ENCODE measurements at places on chromosomes 5 and 9. TPM values are rescaled to one million over a fixed set of nuclear protein-coding genes. Genes with fewer than 3 reads are reported as not detected.

DNA sequence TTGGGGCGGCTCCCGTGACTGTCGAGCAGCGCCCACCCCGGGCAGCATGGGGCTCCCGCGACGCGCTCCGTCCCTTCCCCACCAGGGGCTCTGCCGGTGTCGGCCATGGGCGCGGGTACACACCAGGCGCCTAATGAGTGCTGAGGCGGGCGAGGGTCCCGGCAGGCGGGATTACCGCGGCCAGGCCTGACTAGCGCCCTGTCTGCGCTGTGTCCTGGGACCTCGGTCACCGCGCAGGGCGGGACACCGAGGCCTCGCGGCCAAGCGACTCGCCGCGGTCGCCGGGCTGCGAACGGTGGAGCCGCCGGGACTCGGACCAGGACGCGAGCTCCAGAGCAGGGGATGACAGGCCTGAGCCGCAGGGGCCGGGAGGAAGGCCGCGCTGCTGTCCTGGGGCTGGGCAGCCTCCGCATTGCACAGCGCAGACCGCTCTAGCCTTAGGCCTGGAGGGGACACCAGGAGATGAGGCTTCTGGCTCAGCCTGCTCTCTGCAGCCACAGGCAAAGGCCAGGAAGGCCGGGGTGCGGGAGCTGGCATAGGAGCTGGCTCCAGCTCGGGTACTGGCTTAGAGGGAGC is 14.1 kb downstream of the LCN10 start:
- no peak for DNase-seq

DNA sequence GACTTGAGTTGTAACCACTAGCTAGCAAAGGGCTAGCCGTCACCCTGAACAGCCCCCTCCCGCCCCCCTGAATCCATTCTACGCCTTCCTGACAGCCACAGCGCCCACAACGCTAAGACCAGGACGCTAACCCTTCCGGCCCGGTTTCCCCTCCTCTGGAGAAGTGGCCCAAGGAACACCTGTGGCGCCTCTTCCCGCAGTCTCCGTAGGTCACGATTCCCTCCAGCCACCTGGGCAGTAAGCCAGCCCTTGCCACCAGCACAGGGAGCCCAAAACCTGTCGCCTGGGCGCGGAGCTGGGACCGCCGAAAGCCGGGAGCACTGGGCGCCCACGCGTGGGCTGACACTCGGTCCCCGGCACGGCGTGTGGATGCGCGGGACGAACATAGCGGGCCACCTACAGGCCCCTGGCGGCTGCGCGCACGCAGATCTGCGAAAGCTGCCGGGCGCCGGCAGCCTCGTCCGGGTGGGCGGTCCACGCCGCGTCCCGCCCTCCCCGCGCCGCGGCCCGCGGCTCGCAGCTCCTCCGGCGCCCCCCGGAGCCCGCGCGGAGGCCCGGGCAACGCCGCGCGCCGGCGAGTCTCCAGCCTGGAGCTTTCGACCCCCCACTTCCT is 596 bp downstream of the IRF1 start:
- DNase-seq = no peak

- DNase-seq = no peak
Observed at GRCh38 chr5:1882337-1883119, at the start of gene IRX4. IRX4 (minus strand) TSS chr5:1882925; CDS start chr5:1882647, 278 bp downstream.

- DNase-seq = no peak
Observed at GRCh38 chr5:132251220-132251725, 6.2 kb upstream of the PDLIM4 start.

DNA sequence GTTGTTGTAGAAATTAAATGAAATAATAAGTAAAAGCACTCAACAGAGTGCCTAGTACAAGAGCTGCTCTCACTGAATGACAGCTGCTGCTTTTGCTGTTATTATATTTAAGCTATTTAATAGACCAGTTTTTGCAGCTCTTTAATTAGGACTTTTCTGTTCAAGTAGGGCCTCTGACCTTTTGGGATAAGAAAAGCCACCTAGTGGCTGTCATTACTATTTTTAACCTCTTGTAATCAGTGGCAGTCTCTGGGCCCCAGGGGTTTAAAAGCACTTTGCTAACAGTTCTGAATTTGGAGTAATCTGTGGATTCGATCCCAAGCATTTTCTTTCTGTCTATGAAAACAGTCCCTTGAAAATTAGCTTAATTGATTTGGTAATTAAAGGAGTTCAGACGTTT is 121.1 kb downstream of the NUDT12 start:
- DNase-seq = no peak

- no peak for DNase-seq
Observed at GRCh38 chr5:2432076-2432920, 319.2 kb downstream of the IRX2 start.

DNA sequence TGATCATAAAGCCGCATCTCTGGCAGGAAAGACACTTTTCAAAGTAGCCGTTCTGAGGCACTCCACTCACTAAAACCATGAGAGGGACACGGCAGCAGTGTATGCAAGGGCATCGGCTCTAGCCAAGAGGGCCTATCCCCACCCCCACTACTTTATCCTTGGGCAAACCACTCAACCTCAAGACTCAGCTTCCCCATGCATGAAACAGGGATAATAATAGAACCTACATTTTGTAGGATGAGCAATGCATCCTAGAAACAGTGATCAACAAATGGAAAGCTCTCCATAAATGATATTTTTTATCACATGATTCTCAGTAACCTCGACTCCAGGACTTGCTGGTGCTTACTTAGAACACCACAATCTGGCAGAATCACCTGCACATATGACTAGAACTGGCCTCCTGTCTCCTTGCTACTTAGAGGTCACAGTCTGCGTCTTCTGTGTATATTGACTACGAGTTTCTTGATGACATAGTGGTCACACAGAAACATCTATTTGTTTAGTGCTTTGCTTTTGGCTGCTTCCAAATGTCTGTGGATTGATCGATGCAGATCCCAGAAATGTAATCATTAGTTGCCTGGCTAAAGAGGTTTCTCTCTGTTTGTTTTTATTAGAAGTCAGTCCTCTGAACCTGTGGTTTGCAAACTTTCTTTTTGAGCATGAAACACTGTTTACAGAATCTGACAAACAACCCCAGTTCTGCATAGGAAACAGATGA is 102.1 kb downstream of the LHFPL2 start:
- peak; percentile 27 for DNase-seq

DNA sequence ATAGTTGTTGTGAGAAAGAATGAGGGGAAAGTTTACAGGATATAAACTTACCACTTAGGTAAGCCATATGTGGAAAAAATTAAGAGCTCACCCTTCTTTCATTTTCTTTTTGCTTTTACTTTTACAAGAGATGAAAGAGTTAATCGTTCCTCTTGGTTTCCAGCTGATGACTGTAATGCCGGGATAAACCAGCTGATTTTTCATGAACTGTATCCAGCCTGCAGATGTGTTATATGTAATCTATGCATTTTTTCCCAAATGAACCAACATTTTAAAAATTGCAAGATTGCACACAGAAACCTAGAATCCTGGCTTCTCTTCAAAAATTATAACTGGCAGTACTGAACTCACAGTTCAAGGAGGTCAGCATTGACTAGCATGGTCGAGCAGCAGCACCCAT is 185.9 kb downstream of the GRIA1 start:
- no peak for DNase-seq

DNA sequence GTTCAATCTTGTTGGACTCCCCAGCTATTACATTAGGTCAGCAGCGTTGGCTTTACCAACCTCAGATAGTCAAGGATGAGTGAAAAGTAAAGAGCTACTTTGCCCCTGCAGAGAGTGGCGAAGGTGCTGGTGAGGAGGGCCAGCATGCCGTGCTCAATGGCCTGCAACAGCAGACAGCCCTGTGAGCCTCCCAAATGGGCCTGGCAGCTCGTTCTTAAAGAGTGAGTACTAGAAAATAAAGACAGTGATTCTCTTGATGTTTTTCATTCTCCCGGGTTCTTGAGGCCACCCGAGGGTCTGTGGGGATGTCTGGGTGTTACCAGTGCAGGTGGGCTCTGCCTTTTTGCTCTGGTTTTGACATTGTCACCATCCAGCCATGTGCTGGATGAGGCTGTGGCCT is 16.2 kb downstream of the GADD45G start:
- no peak for DNase-seq

- DNase-seq = no peak
Observed at GRCh38 chr9:38127271-38127839, 58.3 kb upstream of the SHB start.

GRCh38 chr5:168244838-168245559 is 46.4 kb upstream of the WWC1 start:
- no peak for DNase-seq

DNA sequence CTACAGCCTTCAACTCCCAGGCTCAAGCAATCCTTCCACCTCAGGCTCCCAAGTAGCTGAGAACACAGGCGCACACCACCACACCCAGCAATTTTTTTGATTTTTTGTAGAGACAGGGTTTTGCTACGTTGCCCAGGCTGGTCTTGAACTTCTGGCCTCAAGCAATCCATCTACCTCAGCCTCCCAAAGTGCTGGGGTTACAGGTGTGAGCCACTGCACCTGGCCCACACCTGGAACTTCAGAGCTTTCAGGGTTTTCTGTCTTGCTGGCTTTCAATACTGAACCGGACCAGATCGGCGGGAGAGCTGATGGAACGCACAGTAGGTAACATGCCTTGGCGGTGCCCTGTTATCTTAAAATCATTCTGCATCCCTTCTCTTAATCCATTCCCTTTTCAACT is 30.8 kb downstream of the IPPK start:
- no peak for DNase-seq

- DNase-seq = peak; percentile 65
Observed at GRCh38 chr5:122163121-122164069, 34.0 kb downstream of the ZNF474 start.

DNA sequence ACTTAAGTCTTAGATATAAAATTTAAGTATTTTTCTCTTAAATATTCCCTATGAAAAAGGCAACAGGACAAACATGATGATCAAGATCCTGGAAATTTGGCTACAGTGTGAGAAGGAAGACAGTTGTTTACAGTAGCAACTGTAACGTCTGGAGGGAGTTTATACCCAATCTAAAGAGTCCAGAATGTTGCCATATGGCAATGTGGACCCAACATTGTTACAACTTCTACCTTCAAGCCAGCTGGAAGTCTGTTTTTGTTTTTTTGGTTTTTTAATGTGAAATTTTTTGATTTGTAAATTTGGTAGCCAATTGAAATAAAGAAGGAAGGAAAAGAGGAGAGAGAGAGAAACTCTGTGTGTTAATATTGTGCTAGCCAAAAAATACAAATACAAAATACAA is 233.4 kb downstream of the CHSY3 start:
- DNase-seq = no peak

DNA sequence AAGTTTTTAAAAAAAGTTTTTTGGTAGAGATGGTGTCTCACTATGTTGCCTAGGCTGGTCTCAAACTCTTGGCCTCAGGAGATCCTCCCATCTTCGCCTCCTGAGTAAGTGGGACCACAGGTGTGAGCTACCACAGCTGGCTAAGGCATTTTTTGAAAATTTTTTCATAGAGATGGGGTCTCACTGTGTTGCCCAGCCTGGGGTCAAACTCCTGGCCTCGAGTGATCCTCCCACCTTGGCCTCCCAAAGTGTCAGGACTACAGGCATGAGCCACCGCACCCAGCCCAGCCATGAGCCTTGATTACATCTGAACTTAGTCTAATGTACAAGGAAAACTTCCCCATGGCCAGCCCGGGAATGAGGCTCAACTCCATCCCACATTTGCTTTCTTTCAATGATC is 77.5 kb upstream of the PCA3 start:
- no peak for DNase-seq

Gene CFAP77
- not detected for total RNA-seq

Gene CER1
- not detected for total RNA-seq

Gene STPG3
- total RNA-seq = not detected

Gene FAM153A
- total RNA-seq = 0.02 TPM

Gene CRHBP
- not detected for total RNA-seq

Gene SPAG8
- total RNA-seq = 0.99 TPM

Gene REXO4
- 15.8 TPM for total RNA-seq

Measured in H4 (cell line).